ENCODE measurements at places on chromosomes 11 and 22.

DNA sequence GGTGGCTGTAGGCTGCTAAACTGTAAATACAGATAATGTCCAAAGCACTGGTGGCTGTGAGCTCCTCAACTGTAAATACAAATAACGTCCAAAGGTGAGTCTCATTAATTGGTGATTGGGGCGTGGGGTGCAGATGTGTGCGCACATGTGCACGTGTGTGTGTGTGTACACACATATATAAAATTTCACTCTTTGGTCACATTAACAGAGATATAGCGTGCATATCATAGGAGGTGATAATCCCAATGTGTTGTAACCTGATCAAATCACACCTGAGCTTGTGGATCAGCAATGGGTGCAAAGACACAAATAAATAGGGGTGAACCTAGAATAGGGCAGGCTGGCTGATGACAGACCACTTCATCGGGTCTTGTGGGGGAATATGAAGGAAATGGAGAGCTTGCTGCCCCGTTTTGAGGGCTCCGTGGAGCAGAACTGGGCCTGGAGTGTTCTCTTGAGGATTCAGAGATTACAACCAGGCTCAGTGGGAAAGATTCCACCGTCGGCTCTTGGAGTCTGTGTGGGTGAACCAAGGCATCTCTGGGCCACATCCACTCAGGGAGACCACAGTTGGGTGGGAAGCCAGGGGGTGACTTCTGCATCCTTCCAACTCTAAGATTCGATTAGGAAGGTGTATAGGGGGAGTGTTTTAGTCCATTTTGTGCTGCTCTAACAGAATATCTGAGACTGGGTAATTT, 24.9 kb upstream of the OSBPL5 start:
- no peak for DNase-seq

- DNase-seq: no peak
Observed at GRCh38 chr11:114291381-114291780, 4.8 kb upstream of the NNMT start.

- no peak for DNase-seq
Observed at GRCh38 chr22:20749453-20749852, 24.5 kb upstream of the SERPIND1 start.

GRCh38 chr11:104043678-104044239, 7.3 kb downstream of the DDI1 start:
- no peak for DNase-seq

DNA sequence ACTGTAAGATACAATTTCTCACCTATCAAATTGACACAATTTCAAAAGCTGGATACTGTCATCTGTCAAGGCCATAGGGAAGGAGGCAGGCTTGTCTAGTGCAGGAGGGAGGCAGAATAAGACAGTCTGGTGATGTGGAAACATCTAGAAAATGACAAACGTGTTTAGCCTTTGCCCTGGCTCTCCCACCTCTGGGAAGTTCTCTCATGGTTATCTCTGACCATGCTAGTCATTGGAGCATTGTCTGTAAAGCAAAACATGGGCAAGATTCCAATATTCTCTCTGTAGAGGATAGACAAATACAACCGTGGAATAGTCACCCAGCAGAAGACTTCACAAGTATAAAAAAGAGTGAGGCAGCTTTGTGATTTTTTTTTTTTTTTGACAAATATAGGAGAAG, 9.1 kb upstream of the SERHL2 start:
- DNase-seq: no peak

DNA sequence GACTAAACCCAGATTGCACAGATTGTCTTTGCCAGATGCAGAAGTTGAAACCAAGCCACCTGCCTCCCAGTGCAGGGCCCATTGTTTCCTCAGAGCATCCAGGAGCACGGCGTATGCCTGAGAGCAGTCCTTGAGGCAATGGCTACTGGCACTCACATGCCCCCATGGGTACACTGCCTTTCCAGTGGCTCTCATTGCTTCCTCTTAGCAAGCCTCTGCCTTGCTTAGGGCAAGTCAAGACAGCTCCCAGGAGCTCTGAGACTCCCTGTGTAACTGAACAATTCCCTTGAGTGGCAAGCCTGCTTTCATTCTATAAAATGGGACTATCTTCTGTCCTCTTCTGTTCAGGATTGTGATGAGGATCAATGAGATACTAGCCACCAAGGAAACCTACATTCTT, 4.1 kb downstream of the SYTL2 start:
- DNase-seq: no peak

All from NCI-H1694 (cell line).